Hepatocyte (in vitro differentiated cells): ENCODE measurements at places on chromosomes 12 and 14. TPM values are rescaled to one million over a fixed set of nuclear protein-coding genes. Genes with fewer than 3 reads are reported as not detected.

Gene BATF
- 0.60 TPM in 1 of 2 replicates, not detected in the other for total RNA-seq

Gene ACVRL1
- 4.6 and 11.6 TPM in 2 replicates for total RNA-seq

Gene METTL3
- total RNA-seq, result 31.9 and 44.1 TPM in 2 replicates

Gene ABHD4
- 30.7 and 33.9 TPM in 2 replicates for total RNA-seq

Gene DENND5B
- 24.9 and 26.7 TPM in 2 replicates for total RNA-seq

Gene OR4K5
- total RNA-seq, result not detected in 2 replicates

Gene TEX52
- total RNA-seq, result not detected in 2 replicates

Gene KLRD1
- 0.24 and 0.30 TPM in 2 replicates for total RNA-seq

GRCh38 chr14:75242546-75243273 is 35.9 kb upstream of the FOS start:
- H3K4me3 ChIP-seq, result no peak overlapping the region
- H3K27ac ChIP-seq, result peak overlapping the region; percentile 62
- no peaks in the 10 kb centered on the region for H3K27me3 ChIP-seq
- peak; percentile 75 for DNase-seq
- peaks cover 12% of the 10 kb centered on the region for H3K4me1 ChIP-seq

DNA sequence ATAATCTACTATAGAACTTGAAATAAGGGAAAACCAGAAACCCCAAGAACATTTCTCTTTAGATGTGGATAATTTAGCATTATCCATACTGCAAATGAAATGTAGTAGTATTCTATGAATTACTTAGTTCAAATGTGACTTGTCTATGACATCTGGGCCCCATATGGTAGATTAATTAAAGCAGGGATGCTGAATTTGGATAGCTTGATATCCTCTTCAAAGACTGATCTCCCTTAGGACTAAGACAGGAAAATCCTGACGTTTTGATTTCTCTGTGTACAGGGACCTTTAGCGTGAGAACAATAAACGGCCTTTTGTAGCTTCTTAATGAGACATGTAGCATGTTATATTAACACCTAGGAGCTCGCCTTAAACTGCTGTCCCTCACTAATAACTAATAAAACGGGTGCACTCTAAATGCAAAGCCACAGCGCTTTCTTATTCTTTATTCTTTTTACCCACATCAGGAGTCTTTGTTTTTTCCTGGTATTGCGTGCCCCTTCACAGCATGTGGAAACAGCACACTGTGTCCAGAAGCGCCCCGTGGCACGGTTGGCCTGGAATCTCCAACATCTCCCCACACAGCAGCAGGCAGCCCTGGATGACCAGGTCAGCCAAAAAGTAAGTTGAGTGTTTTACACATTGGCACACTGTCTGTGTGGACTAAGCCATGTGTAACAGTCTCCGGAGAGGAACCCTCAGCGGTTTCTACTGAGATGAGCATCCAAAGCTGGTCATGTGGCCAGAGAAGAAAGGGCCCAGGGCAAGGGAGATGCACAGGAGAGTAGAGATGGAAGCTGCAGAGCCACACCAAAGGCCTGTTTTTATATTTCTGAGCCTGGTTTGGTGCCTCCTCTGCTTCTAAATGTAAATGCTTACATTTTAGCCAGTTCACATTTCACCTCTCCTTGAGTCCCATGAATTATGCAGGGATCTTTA is 93.1 kb downstream of the SRGAP1 start:
- no peak for DNase-seq
- H3K4me1 ChIP-seq, result no peaks in the 10 kb centered on the region
- no peaks in the 10 kb centered on the region for H3K27me3 ChIP-seq
- no peaks in the 10 kb centered on the region for H3K36me3 ChIP-seq
- H3K4me3 ChIP-seq, result no peak overlapping the region

GRCh38 chr12:53805067-53805466 is 53.3 kb upstream of the CISTR start:
- H3K4me3 ChIP-seq, result no peak overlapping the region
- no peak for DNase-seq
- peaks cover 25% of the 10 kb centered on the region for H3K27me3 ChIP-seq
- no peaks in the 10 kb centered on the region for H3K4me1 ChIP-seq
- H3K27ac ChIP-seq, result no peak overlapping the region
- H3K36me3 ChIP-seq, result no peaks in the 10 kb centered on the region

DNA sequence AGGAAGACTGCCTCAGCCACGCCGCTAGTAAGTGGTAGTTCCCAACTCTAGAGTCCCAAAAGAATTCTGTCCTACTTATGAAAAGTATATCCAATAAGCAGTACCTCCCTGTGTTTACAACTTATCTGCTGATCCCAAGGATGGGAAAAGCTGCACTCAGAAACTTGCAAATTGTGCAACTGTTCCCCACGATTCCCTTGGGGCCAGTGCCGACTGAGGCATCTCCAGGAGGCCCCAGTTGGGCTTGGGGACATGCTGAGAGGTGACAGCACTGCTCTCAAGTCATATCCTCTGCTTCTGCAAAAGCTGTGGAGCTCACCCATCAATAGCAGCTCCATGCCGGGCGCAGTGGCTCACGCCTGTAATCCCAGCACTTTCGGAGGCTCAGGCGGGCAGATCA is 23.7 kb downstream of the SPRING1 start:
- DNase-seq, result no peak
- no peak overlapping the region for H3K4me3 ChIP-seq
- no peaks in the 10 kb centered on the region for H3K4me1 ChIP-seq
- H3K36me3 ChIP-seq, result no peaks in the 10 kb centered on the region
- H3K27me3 ChIP-seq, result peaks cover 10% of the 10 kb centered on the region

- peak; percentile 78 for DNase-seq
- H3K27me3 ChIP-seq, result no peaks in the 10 kb centered on the region
- no peaks in the 10 kb centered on the region for H3K36me3 ChIP-seq
- H3K27ac ChIP-seq, result peak overlapping the region; percentile 86
- peaks cover 45% of the 10 kb centered on the region for H3K4me1 ChIP-seq
- H3K4me3 ChIP-seq, result no peak overlapping the region
These were observed 242.5 kb upstream of the ATP2B1 start for GRCh38 chr12:89951050-89951693.

DNA sequence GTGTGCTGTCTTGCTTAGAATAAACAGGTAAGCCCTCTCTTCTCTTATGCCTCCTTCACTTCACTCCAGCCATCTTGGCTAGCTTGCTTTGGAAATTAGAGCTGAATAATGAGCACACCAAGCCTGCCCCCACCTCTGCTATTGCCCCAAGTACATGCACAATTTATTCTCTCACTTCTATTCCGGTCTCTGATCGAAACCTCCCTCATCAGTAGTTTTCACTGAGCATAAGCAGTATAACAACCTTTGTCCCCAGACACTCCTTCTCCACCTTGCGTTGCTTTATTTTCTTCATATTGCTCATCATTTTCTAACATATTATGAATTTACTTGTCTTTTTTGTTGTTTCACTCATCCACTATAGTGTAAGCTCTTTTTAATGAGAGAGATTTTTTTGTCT is 253.4 kb downstream of the GXYLT1 start:
- no peaks in the 10 kb centered on the region for H3K27me3 ChIP-seq
- H3K36me3 ChIP-seq, result no peaks in the 10 kb centered on the region
- no peak overlapping the region for H3K4me3 ChIP-seq
- no peak overlapping the region for H3K27ac ChIP-seq
- no peaks in the 10 kb centered on the region for H3K4me1 ChIP-seq
- DNase-seq, result no peak

DNA sequence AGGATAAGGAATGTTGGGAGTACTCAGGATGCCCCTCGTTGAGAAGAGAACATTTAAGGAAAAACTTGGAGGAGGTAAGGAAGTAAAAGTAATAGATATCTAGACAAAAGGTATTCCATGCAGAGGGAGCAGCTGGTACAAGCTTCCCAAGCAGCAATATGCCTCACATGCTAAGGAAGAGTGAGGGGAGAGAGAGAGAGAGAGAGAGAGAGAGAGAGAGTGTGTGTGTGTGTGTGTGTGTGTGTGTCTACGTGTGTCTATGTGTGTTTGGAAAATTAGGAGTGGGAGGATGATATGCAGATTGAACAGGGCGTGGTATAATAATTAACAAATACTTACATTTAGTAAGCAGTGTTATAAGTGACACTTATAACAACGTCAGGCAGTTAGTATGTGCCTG is 9.2 kb upstream of the PARP11 start:
- H3K27ac ChIP-seq, result no peak overlapping the region
- H3K36me3 ChIP-seq, result no peaks in the 10 kb centered on the region
- no peaks in the 10 kb centered on the region for H3K4me1 ChIP-seq
- no peak overlapping the region for H3K4me3 ChIP-seq
- no peak for DNase-seq
- peaks cover 6% of the 10 kb centered on the region for H3K27me3 ChIP-seq

GRCh38 chr12:117907108-117907689 is 61.6 kb downstream of the KSR2 start:
- DNase-seq, result peak; percentile 10
- no peaks in the 10 kb centered on the region for H3K27me3 ChIP-seq
- H3K36me3 ChIP-seq, result no peaks in the 10 kb centered on the region
- H3K4me3 ChIP-seq, result no peak overlapping the region

GRCh38 chr14:29348504-29348903 is 579.1 kb downstream of the PRKD1 start:
- DNase-seq, result no peak
- H3K4me1 ChIP-seq, result no peaks in the 10 kb centered on the region
- no peaks in the 10 kb centered on the region for H3K36me3 ChIP-seq
- no peak overlapping the region for H3K27ac ChIP-seq
- H3K27me3 ChIP-seq, result no peaks in the 10 kb centered on the region

DNA sequence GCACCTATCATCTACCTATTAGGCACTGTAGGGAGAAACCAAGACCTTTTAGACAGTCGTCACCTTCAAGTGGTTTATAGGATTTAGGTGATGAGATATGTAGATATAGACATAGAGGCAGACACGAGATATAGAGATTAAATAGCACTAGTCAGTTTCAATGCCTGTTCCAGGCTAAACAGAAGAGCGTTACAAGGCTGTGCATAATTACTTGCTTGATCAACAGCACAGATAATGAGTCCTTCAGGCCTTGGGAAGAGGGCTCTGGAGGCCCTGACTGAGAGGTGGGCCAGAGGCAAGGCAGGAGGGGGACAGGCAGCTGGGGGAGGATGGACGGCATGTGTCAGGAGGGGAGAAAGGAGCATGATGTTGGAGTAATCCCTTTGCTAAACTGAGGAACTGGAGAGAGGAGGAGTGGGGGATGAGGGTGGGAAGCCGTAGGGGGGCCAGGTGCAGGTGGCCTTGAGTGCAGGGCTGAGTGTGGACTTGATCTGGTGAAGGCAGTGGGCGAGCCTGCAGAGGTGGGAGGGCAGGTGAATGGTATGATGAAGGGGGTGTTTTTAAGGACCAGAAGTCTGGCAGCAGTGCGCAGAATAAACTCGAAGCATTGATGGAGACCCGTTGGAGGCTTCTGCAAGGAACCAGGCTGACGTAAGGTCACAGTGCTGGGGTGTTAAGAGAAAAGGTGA is 43.9 kb upstream of the ATP23 start:
- H3K4me1 ChIP-seq, result peaks cover 67% of the 10 kb centered on the region
- no peaks in the 10 kb centered on the region for H3K27me3 ChIP-seq
- no peaks in the 10 kb centered on the region for H3K36me3 ChIP-seq
- H3K27ac ChIP-seq, result peak overlapping the region; percentile 86
- DNase-seq, result no peak
- H3K4me3 ChIP-seq, result peak overlapping the region; percentile 16

GRCh38 chr14:53896726-53897125 is 59.9 kb downstream of the BMP4 start:
- H3K27me3 ChIP-seq, result no peaks in the 10 kb centered on the region
- peak; percentile 15 for DNase-seq
- H3K4me1 ChIP-seq, result peaks cover 9% of the 10 kb centered on the region

DNA sequence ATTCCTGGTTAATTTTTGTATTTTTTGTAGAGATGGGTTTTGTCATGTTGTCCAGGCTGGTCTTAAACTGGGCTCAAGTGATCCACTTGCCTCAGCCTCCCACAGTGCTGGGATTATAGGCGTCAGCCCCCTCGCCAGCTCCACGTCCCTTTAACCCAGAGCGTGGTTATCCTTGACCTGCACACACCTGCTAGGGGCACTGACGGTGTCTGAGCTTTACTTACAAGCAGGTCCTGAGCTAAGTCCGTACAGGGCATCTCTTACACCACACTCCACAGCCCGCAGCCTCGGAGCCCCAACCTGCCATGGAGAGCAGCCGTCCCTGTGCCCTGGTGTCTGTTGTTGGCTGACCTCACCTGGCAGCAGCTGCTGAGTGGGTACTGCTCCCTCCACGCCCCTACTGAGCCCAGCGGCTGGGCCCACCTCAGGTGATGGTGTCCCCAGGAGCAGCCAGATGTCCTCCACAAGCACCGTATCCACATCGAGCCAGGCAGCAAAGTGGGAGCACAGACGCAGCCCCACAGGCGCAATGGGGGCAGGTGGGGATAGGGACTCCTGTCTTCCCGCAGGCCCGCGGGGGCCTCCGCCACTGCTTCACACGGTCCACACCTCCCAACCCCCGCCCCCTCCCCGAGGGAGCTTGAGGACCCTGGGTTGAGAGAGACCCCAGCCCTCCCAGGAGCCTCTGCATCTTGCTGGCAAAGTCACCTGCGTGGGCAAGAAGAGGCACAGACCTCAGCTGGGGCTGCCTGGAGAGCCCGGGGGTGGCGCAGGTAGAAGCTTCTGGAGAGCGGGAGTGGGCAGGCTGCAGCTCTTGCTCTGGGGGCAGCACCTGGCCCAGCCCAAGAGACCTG is 325.4 kb upstream of the SFSWAP start:
- H3K36me3 ChIP-seq, result no peaks in the 10 kb centered on the region
- no peak overlapping the region for H3K27ac ChIP-seq
- no peak for DNase-seq
- no peak overlapping the region for H3K4me3 ChIP-seq
- no peaks in the 10 kb centered on the region for H3K4me1 ChIP-seq

GRCh38 chr12:43957732-43958372 is 122.0 kb downstream of the TMEM117 start:
- DNase-seq, result peak; percentile 49
- H3K4me1 ChIP-seq, result no peaks in the 10 kb centered on the region
- no peaks in the 10 kb centered on the region for H3K36me3 ChIP-seq
- H3K27ac ChIP-seq, result no peak overlapping the region
- H3K27me3 ChIP-seq, result no peaks in the 10 kb centered on the region
- H3K4me3 ChIP-seq, result no peak overlapping the region

GRCh38 chr14:61766151-61766550 is 3.9 kb downstream of the SNAPC1 start:
- peaks cover 10% of the 10 kb centered on the region for H3K4me1 ChIP-seq
- H3K36me3 ChIP-seq, result no peaks in the 10 kb centered on the region
- H3K27ac ChIP-seq, result no peak overlapping the region
- no peak for DNase-seq
- H3K4me3 ChIP-seq, result no peak overlapping the region

- H3K4me1 ChIP-seq, result peaks cover 21% of the 10 kb centered on the region
- peak overlapping the region; percentile 66 for H3K27ac ChIP-seq
- no peak for DNase-seq
- no peaks in the 10 kb centered on the region for H3K27me3 ChIP-seq
- no peaks in the 10 kb centered on the region for H3K36me3 ChIP-seq
These were observed 3.4 kb downstream of the GDF11 start for GRCh38 chr12:55746174-55746912.

DNA sequence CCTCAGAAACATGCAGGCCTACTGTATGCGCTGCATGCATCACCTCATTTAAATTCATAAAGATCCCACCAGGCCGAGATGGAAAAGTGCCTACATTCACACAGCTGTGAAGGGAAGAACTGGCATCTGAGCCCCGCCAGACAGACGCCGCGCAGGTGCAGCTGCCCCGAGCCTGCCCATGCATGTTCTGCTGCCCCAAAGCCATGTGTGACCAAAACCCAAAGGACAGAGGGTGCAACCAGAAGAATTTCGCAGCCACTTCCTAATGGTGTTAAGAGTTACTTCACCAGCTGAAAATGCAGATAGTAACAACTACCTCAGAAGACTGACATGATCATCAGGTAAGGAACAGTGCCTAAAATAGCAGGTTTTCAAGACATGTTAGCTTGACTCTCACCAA is 13.5 kb upstream of the KRT8 start:
- peaks cover 36% of the 10 kb centered on the region for H3K4me1 ChIP-seq
